ENCODE measurements at places on chromosomes 12 and 14.

DNA sequence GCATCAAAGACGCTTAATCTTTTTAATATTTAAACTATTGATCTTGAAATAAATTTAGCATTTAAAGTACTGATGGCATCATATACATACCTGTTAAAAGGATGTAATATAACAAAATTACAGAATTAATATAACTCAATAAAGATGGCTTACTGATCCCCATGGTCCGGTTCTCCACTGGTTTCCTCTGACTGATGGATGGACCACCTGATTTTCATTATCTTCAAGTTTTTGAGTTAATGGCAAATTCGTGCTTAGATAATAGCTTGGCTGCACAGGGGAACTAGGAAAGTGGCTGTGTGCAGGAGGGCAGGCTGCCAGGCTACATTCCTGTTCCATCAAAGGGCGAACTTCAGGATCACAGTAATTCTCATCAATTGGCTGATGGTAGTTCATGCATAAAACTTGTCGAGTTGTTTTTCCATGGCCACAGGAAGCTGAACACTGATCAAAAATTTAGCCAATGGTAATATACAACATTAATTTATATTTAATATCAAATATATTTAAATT lies 123.9 kb downstream of the ADAMTS20 start:
- no peak for DNase-seq

DNA sequence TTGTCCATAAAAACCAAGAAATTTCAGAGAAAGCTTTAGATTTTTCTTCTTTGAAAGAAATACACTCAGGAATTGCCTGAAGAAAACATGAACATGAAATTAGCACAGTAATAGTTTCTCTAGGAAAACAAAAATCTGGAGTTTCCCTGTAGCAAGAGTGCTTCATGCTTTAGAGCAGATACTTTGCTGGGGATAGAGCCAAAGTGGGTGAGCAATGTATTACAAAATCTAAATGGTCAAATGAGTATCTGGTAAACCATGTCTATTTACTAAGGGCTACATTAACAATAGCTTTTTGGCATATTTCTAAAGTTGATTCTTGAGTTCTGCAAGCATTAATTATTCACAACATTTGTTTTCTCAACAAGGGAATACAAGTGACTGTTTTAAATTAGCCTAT lies 26.2 kb downstream of the AVPR1A start:
- no peak for DNase-seq

GRCh38 chr12:12017798-12018197 lies 52.9 kb upstream of the BCL2L14 start:
- DNase-seq, result no peak

- DNase-seq, result no peak
Observed at GRCh38 chr14:70084226-70084625, 104.5 kb downstream of the SLC8A3 start.

- peak; percentile 31 for DNase-seq
Observed at GRCh38 chr12:1117970-1118563, 127.0 kb downstream of the ERC1 start.

DNA sequence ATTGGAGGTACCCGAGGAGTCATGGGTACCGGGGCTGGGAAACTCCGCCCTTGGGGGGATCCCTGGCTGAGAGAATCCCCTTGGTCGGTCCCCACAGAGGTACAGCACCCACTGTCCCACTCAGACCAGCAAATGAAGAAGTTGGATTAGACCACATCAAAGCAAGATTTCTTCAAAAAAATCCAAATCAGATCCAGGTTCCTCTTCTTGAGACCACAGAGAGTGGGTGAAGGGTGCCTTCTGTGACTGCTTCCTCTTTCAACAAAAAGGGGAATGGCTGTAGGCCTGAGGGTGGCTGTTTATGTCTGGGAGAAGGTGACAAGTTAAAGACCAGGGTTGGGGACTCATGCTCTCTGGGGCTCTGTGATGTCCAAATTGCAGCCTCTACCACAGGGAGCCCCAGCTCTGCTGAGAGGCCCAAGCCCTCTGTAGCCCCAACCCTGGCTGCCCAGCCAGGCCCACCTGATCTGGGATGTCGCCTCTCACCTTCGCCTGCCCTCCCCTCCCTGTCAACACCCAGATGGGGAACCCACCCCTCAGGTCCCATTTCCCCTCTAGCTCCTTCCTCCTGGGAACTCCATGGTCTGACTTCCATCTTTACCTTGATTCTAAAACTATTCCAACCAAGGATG lies 50.9 kb downstream of the ZFP36L1 start:
- DNase-seq, result peak; percentile 8

- DNase-seq, result no peak
Observed at GRCh38 chr12:104549815-104550480, 93.2 kb downstream of the CHST11 start.

- no peak for DNase-seq
Observed at GRCh38 chr14:102007916-102008418, 43.6 kb downstream of the DYNC1H1 start.

DNA sequence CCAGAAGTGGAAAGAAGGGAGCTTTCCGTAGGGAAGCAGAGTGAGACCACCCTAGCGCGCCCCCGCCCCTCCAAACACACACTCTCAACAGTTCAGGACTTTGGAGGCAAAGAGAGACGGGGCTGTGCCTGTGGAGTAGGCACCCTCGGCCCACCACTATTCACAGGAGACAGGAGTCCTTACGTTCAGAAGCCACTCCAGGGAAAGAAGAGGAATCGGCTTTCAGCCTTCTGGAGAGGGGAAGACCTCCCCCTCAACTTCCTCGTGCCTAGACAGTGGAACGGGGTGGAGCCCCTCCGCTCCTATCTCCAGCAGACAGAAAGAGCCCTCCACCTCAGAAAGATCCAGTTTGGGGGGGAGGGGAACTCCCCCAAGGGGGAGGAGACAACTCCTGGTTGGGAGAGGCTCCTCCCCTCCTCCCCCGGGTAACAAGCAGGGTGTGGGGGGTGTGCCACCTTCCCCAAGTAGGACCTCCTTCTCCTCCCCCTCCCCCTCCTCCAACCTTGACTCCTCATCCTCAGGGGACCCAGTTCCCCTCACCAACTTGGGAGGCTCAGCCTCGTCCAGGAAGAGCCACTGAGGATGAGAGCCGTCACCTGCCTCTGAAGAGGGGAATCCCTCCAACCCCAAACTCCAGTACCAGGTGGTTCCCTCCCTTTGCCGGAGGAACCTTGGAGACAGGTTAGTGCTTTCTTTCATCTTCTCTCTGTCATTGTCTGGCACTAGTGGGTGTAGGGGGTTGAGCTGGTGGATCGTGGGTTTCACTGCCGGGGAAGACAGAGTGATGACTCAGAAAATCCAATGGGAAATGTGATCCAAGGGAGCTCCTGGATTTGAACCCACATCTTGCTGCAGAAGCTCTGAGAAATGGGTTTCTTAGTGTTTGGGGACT lies 883 bp downstream of the FOXJ2 start:
- peak; percentile 26 for DNase-seq

DNA sequence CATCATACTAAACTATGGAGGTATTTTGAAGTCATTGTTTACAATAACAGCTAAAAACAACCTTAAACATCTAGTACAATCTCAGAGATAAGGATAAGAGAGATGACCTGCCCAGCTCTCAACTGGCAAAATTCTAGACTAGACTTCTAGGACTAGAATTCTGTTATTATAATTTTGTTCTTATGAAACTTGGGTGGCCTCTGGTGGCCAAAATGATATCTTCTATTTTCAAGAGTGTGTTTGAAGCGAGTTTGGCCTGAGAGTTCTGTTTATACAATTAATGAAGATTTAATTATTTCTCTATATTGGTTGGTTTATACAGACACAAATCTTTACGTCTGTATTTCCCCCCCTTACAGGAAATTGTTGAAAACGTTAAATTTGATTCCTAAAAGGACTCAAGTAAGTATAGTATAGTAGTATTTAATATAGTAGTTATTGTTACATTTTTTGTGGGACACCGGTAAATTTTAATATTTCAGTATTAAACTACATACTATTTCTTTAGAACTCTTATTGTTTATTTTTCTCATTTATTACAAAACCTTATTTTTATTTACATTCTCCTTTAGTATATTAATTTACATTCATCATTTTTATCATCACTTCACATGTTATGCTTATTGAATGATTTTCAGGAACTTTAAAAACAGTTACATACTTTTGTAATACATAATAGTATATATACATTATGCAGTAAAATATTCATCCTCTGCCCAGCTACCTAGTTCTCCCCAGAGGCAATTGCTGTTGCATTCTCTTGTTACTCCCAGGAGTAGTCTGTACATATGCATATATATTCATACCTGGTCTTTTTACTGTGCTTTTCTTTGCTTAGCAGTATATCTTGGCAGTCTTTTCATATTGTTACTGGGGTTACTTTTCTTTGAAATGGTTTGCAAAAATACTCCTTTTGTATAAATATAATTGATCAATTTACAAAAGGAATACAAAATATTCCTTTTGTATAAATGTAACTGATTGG lies 6.6 kb downstream of the PPHLN1 start:
- no peak for DNase-seq

- DNase-seq, result no peak
Observed at GRCh38 chr12:27542628-27543027, 18.6 kb downstream of the PPFIBP1 start.

Data from anterior cingulate cortex (tissue), 58 donors.